COR-L47 (cell line): ENCODE measurements at places on chromosomes 4 and X.

DNA sequence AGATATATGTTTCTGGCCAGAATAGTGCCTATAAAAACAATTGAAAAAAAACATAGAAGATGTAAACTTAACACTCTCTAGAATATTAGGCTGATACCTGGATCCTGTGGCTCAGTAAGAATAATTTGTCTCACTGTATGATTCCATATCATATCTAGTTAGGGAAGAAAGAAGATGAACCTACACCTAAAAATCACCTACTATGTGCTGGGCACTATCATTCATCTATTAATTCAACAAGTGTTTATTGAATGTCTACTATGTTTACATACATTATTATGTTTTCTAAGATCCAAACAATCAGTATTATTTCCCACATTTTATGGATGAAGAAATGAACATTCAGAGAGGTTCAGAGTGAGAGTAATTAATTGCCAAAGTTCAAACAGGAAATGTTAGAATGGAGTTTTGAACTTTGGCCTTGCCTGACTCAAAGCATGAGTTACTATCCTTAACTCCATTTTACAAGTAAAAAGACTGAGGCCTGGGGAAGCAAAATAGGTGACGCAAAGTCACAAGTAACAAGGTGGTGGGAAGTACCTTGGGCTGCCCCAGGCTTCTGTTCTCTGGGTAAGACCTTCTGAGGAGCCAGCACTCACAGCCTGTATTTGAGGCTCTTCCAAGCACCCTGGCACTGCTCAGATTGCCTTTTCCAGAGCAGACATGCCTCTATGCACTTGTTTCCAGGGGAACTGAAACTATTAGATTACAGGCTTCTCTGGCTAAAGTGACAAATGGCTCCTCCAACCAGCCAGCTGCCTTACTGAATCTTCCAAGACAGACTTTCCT, 111.1 kb upstream of the ACSL4 start:
- DNase-seq: no peak

DNA sequence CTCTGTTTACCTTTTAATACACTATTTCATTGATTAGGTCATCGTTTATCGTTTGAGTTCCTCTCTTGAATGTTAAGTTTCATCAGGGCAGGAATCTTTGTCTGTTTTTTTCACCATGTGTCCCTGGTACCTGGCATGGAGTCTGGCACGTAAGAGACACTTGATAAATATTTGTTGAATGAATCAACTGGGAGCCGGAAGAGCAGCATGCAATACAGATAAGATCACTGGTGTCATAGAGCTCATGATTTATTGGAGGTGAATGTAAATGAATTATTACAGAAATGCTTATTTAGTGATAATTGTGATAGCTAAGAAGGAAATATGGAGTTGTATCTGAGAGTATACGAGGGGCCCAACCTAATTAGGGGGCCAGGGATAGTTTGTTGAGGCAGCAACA, 62.8 kb downstream of the UCHL1 start:
- no peak for DNase-seq

- no peak for DNase-seq
Observed at GRCh38 chr4:168387091-168387490, 68.5 kb upstream of the DDX60 start.

- DNase-seq: no peak
Observed at GRCh38 chr4:7788694-7789425, 150.8 kb downstream of the AFAP1 start.

DNA sequence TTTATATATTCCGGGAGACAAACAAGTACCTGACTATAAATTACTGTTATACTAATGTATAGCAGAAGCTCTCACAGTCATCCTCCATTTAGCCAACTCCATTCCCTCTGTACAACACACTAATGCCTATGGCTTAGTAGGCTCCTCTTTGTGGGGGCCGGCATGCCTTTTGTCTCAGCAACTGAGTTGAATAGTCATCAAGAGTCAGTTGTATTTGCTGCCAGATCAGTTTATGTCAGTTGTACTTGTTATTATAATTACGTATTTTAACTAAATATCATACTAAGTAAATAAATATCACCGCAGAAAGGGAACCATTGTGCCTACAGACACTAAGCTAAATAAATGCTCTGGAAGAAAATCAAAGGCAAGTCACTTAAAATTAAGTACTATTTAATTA, 9.9 kb downstream of the PRMT9 start:
- DNase-seq: peak; percentile 29

DNA sequence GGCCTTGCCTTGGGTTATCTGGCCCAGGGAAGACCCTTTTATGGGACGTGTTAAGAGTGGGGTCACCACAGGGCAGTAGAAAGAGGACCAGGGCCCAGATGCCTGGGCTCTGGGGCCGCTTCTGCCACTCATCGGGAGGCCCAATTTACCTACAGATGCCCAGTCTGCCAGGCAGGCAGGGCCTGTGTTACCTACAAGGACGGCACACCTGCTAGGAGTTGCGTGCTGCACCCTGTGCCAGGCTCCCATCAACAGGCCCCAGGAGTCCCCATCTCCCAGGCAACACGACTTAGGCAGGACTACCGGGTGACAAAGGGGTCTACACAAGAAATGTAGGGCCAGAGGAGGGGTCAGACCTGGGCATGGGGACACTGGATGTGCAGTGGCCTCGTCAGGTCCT, 34.6 kb downstream of the WDR1 start:
- DNase-seq: no peak

DNA sequence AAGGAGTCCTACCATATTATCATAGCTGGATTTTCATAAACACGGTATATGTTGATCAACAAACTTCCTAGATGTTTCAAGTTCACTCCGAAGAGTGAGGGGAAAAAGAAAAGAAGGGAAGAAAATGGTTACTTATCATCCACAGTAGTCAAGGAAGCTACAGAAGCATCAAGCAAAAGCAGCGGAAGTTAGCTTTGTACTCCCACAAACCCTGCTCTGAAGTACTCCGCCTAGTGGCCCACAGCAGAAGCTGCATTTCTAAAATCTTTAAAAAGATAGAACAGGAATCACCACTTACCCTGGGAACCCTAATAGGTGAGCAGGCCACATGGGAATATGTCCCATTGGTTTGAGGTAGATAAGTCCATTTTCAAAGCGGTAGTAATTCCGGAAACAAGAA, 28.5 kb upstream of the FRG1 start:
- DNase-seq: no peak

DNA sequence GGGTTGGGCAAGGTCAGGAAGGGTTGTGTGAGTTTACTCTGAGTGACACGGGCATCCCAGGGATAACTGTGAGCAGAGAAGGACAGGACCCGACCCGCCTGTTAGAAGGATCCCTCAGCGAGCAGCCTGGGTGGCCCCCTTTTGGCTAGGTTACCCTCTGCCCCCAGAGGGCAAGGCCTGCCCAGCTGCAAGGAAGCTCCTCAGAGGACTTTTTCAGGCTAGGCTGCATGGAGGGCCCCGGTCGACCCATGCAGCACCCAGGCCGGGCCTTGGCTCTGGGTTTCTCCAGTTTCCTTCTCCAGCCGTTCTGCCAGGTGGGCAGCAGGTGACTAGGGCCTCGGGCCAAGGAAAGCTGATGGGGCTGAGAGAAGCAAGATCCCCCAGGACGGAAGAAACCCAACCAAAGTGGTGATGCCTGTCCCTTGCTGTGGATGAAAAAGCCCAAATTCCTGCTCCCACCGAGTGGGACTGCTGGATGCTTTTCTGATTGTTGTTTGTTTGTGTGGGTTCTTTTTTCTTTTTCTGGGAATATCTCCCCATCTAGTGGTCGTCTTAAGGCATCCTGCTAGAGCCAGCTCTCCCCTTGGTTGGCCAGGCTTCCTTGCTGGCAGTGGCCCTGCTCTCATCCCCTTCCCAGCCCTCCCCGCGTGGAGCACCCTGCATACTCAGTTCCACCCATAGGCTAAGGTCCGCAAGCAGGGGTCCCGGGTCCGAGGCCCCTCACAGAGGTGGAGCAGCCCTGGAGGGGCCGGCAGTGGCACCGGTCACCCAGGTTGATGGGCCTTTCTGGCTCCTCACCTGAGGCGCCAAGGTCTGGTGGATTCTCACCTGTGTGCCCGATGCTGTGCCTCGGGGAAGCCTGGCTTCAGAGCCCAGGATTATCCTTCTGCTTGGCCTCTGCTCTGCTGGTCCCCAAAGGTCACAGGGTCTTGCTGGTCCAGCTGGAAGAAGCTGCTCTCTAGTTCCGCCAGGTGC, 1.8 kb downstream of the ZFP92 start:
- DNase-seq: no peak

DNA sequence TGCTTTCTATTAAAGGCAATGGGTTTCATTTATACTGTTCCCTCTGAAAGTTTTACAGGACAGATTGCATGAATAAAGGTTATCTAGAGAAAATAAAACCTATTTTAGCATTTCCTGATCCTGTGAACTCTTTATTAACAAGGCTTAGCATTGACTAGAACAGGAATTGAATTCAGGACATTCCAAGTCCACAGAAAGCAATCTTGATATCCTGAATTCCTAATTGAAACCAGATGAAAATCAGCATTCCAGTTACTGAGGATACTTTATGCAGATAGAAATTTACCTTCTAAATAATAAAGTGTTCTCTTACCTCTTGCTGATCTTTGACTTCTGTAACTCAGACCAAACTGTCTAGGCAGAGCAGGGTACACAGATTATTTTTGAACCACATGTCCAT, 151.4 kb downstream of the ZNF518B start:
- DNase-seq: no peak

GRCh38 chr4:40811956-40812355, 62.2 kb downstream of the NSUN7 start:
- DNase-seq: no peak

- DNase-seq: no peak
Observed at GRCh38 chrX:88944661-88945060, 197.6 kb downstream of the CPXCR1 start.

DNA sequence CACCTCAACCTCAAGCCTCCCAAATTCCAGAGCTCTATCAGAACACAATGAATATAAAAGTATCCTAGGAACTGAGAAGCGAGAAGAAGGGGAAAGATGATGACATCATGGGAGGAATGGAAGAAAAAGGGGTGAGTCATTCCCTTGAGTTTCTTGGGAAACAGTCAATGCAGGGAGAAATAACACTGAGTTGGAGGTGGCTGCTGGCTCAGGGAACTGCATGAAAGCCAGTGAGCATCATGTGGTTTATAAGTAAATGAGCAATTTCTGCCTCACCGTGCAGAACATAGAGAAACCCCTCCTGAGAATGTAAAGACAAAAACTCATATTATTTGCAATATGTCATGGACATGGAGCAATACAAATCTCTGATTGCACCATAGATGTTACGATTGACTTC, 73.3 kb downstream of the SHOX start:
- DNase-seq: no peak

GRCh38 chr4:170339522-170339921, 249.8 kb upstream of the AADAT start:
- no peak for DNase-seq

- DNase-seq: peak; percentile 7
Observed at GRCh38 chrX:40170830-40171512, 73.2 kb upstream of the BCOR start.

- no peak for DNase-seq
Observed at GRCh38 chr4:1900624-1901023, 29.4 kb downstream of the NSD2 start.

DNA sequence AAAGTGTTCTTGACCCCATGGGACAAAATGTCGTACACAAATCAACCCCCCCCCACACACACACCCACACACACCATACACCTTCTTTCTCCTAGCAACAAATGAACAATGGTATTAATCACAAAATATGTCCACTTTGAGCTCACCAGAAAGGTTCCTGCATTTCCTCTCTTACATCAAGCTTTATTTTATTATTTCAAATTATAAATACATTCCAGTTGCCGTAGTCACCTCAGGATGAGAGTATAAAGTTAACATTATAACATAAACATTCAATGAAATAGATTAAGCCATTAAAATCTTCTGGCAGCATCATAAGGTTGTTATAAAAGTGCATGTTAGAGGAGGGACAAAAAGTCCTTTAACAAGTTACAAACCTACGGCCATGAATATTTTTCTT, 7.3 kb downstream of the XK start:
- no peak for DNase-seq

DNA sequence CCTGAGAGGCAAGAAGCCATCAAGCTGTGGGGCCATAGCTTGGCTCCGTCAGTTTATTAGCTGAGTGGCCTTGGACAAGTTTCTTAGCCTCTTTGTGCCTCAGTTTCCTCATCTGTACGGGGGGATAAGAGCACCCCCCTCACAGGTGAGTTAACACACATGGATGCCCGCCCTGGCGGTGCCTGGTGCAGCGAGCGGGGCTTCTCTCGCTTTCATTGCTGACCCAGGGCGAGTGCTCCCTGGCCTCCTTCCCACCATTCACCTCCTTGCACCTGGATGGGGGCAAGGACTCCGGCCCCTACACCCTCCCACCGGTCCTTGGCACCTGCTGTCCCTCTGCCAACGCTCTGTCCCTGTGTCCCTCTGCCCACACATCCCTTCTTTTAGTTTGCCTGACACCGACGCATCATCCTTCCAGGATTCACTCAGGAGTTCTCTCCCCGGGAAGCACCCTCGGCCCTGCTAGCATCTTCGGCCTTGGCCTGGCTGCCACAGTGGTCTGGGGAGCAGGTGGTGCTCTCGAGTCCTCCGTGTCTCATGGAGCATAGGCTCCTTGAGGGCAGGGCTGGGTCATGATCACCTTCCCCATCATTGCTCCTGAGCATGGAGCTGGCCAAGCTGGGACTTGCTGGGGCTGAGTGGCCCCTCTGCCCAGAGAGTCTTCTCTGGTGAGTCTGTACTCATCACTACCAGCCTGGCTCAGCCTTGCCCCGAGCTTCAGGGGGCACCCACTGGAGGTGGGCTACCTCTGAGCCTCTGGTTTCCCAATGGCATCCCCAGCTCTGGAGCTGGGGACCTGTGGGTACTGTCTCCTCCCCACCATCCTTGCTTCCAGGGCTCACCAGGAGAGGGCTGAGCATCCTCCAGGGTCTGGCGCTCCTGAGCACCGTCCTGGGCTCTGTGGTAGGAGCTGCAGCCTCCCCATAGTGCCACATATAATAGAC, 53.8 kb upstream of the SORCS2 start:
- DNase-seq: no peak

GRCh38 chrX:17750436-17750835, 13.1 kb downstream of the SCML1 start:
- no peak for DNase-seq

DNA sequence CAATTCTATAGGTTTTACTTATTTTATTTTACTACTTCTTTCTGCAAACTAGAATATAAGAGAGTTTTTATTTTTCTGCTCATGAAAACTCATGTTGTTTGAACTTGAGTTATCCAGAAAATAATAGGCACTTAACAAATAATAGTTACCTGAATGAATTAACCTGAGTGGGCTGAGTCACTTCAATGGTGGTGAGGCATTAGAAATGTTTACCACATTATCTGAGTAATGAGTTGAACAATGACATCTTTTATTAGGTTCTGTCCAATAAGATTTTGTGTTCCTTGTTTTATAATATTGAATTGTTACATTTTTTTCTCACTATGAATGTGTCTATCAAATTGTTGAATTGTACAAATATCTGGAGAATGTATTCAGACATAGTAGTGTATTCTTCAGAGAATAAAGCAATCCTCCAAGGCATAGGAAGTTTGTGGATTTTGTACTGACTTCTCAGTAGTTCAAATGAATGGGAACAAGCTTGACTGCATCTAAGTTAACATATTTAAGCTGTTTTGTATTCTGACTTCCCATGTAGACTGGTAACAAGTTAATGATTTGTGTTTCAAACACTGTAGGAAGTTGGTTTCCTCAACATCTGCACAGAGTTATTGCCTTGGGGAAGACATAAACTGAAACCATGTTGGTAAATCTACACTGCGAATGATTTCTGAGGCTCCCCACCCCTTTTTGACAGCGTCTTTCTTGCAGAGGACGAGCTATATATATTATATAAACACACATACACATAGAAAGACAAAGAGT, 1808.9 kb upstream of the TENM3 start:
- DNase-seq: no peak

- no peak for DNase-seq
Observed at GRCh38 chr4:98614662-98615061, 43.7 kb downstream of the TSPAN5 start.

GRCh38 chr4:53199356-53199755, 166.5 kb downstream of the SCFD2 start:
- no peak for DNase-seq
